ENCODE measurements at places on chromosomes 1 and 21.

DNA sequence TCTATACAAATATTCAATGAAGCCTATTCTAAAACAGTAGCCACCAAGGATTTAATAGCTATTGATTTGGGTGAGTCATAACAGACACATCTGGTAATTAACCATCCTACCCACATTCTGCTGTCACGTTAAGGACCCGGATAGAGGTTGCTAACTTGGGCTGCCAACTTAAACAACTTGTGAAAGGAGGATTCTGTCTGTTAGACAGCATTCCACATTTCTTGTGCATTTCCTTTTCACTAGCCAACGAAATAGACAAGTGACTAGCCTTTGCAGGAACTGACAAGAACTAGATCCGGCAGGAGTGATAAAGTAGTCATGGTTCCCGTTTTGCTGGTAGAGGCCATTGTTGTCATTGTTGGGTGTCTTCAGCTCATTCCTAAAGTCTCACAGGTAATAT lies 9.5 kb downstream of the DSCAM start:
- peak; percentile 77 for DNase-seq

GRCh38 chr1:9875636-9876000 lies 34.5 kb downstream of the CTNNBIP1 start:
- no peak for DNase-seq

GRCh38 chr1:182255494-182255893 lies 136.1 kb downstream of the GLUL start:
- no peak for DNase-seq

DNA sequence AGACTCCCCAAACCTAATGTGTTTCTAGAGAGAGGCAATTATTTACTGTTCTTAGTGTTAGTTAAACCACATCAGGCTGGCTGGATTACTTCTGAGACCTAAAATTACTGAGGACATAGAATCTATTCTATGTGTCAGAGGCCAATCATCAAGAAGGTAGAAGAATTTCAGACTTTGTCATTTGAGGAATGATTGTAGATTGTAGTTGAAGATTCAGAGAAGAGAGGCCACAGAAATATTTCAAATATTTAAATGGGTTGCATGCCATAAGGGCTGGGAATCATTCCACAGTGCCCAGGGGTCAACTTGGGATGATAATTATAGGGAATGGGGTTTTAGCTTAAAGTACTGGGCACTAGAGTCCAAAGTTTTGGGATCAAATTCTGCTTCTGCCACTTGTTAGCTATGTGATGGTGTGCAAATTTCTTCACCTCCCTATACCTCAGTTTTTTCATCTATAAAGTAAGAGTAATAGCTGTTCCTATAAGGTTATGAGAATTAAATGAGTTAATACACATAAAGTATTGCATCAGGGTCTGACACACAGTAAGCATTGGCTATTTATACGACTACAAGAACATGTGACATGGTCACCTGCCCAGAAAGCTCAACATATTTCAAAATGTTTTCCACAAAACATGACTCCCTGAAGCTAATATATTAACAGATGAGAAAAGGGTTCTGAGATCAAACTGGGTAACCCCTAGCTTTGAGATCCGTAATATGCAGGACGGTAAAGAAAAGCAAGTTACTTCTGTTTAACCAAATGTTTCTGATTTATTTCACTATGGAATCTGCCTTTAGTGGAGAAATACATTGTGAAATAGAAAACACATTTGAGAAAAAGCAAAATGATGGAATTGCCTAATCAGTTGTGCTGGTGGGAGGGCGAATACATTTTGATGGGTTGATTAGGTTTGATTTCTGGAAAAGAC lies 69.7 kb upstream of the SPAG17 start:
- DNase-seq, result peak; percentile 46

DNA sequence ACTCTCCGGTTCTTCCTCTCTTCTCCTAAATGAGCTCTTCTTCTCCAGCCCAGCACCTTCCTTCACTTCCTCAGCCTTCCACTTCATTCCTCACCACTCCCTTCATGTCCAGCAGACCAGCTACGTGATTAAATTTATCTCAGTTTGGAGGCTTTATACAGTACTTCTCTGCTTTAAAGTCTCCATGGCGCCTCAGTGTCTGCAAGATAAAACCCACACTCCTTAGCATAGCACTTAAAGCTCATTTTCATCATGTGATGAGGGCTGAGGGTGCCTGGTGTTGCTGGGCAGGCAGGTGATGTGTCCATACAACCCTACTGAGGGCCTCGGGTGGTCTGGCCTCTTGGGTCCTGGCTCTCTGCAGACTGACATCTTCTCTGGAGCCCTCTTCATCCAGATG lies 7.7 kb downstream of the SLC5A9 start:
- DNase-seq, result no peak

DNA sequence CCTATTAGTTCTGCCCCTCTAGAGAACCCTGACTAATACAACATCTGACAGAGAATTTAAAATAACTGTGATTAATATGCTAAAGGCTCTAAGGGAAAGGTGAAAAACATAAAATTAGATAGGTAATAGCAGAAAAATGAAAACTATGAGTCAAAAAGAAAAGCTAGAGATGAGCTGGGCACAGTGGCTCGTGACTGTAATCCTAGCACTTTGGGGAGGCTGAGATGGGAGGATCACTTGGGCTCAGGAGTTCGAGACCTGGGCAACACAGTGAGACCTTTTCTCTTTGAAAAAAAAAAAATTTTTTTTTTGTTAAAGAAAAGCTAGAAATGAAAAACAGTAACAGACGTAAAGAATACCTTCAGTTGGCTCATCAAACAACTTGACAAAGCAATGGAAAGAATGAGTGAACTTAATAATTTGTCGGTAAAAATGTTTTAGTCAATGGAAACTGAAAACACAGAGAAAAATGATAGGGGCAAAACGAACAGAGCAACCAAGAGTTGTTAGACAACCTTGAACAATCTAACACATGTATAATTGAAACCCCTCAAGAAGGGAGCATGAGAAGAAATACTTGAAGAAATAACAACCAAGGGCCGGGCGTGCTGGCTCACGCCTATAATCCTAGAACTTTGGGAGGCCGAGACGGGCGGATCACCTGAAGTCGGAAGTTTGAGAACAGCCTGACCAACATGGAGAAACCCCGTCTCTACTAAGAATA lies 132.9 kb upstream of the GFI1 start:
- DNase-seq, result no peak

- no peak for DNase-seq
Measured at GRCh38 chr1:208393826-208394225, 149.6 kb upstream of the PLXNA2 start.

GRCh38 chr1:16998589-16998988 lies 13.1 kb downstream of the ATP13A2 start:
- DNase-seq, result no peak

DNA sequence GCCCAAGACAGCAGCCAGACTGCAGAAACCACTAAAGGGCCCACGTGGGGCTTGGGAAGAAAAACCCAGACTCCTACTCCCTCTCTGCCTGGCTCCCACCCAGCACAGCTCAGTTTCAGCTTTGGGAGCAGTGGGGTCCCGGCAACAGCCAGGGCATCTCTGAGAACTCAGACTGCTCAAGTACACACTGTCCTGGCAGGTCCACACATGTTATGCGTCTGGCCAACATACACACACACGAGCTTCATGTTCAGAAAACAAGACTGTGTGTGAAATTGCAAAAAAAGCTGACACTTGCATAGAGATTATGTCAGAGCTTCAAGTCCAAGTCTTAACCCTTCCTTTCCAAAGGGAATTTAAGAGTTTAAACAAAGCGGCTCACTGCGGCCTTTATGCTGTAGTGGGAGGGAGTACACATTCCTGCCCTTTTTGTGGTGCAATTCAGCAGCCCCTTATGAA lies 136.6 kb upstream of the CD34 start:
- DNase-seq, result no peak

DNA sequence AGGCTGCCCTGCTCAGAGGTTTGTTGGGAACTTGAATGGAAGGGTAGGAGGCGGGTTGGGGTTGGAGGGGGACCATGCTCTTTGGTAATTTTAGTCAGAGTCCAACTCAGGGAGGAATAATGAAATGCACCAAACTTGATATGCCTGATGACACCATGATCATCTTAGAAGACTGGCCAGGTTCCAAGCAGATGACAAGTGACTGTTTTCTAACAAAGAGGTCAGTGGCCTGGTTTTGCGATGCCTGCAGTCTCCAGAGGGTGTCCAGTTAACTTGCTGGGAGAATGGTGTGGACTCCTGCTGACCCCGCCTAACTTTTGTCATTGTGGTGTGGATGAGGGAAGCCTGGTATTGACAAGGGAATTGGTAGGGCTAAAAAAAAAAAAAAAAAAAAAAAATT lies 12.4 kb downstream of the VANGL1 start:
- DNase-seq, result no peak

DNA sequence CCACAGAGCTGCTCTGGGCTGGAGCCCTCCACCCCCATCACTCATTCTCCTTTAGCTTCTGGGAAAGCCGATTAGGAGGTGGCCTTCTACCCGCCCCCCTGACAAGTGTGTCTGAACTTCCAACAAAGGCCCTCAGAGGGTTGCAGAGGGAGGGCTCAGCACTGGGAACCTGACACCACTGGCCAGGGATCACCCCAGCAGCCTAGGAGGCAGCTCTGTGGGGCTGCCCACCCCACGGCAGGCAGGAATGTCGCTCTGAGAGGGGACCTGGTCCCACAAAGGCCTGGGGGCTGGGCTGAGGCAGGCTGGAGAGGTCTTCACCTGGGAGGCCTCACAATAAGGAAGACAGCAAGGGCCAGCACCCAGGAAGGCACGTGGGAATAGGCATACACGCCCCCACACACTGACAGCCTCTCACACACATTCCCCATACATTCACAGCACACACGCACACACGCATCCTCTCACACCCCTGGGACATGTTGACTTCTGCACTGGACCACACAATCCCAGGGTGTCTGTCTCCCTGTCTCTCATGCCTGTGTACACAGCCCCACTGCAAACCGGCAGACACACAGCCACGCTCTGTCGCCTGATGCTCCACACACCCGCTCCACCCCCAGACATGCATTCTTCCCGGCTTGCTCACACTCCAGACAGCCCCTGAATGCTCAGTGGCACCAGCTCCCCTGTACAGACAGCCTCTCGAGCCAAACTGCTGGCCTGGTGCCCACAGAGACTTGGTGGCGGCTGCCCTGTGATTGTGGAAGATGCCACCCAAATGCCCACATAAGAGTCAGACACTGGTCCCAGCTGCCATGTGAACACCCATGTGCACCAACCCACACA lies 30.7 kb downstream of the DMBX1 start:
- peak; percentile 92 for DNase-seq

DNA sequence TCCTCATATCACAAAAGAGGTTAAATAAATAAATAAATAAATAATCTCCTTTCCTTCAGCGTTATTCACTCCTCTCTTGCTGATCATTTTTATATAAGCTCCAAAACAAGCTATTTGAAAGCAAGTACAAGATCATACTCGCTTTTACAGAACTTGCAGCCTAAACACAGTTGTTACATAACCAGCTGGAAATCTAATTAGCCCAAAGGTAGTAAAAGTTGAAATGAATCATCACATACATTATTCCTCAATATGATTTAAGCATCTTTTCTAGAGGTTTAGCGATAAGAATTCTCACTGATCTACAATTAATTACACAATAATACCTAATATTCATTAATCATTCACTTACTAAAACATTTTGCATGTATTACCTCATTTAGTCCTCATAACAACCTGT lies 160.2 kb downstream of the COP1 start:
- no peak for DNase-seq

DNA sequence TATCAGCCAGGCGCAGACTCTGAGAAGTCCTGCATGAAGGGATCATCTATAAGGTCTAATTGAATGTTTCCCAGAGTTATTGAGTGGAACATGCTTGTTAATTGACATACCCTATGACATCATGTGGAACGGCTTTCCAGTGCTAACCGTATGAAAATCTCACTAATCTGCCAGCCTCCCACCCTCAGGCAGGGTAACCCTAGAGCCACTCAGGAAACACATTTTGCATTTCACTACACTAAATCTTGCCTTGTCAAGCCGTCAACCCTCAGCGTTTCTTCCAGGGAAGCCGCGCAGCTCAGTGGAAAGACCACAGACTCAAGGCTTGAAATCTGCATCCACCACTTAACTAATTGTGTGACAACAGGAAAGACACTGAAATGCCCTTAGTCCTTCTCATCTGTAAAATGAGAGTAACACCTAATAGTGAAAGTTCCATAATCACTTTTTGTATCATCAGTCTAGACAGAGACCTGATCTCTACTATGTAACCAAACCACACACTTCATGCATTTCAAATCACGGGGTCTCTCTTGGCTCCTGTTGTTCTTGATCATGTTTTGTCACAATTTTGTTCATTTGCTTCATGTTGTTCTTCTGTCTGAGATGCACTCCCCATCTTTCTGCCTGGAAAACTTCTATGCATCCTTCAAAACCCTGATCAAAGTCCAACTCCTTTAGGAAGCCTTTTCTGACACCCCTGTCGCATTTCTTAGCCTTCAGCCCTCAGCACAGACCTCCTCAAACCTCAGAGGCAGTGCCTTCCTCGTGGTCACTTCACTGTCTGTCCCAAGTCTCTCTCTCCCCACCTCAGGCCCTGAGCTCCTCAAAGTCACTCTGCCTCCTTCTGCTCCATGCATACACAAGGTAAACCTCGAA lies 246.5 kb downstream of the TOMM20 start:
- DNase-seq, result no peak

GRCh38 chr1:109639063-109639840 lies 16.6 kb upstream of the GSTM4 start:
- DNase-seq, result no peak

GRCh38 chr1:43460988-43461693 lies 7.4 kb upstream of the HYI start:
- DNase-seq, result no peak

GRCh38 chr1:10900251-10900651 lies 103.8 kb upstream of the CASZ1 start:
- DNase-seq, result no peak

- DNase-seq, result no peak
Measured at GRCh38 chr1:42945164-42945563, 13.5 kb downstream of the SLC2A1 start.

DNA sequence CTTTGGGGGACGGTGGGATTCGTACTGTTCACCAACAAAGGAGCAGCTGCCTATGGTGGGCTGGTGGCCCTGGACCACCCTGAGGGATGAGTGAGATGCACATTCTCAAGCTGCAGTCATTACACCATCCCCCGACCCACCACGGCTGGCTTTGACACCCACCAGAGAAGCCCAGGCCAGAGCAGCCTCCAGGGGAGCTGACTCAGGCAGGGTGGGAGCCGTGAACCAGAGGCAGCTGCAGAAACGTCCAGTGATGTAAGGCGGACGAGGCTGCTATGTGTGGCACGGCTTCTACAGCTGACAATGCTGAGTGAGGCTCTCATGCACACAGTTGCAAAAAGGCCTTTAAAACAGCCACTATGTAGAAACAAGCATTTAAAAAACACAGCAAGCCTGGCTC lies 40.1 kb downstream of the CHAF1B start:
- DNase-seq, result peak; percentile 31

DNA sequence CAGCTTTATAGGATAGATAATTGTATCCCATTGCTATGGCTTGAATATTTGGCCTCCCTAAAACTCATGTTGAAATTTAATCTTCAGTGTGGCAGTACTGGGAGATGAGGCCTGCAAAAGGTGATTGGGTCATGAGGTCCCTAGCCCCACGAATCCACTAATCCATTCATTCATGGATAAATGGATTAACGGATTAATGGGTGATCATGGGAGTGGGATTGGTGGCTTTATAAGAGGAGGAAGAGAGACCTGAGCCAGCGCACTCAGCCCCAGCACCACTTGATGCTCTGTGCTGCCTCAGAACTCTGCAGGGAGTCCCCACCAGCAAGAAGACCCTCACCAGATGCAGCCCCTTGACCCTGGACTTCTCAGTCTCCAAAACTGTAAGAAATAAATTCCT lies 32.0 kb downstream of the S100A6 start:
- DNase-seq, result no peak

GRCh38 chr21:42463861-42464515 lies 32.0 kb downstream of the RSPH1 start:
- DNase-seq, result peak; percentile 35
